HS-27A (cell line): ENCODE measurements at places on chromosomes 3 and 15.

DNA sequence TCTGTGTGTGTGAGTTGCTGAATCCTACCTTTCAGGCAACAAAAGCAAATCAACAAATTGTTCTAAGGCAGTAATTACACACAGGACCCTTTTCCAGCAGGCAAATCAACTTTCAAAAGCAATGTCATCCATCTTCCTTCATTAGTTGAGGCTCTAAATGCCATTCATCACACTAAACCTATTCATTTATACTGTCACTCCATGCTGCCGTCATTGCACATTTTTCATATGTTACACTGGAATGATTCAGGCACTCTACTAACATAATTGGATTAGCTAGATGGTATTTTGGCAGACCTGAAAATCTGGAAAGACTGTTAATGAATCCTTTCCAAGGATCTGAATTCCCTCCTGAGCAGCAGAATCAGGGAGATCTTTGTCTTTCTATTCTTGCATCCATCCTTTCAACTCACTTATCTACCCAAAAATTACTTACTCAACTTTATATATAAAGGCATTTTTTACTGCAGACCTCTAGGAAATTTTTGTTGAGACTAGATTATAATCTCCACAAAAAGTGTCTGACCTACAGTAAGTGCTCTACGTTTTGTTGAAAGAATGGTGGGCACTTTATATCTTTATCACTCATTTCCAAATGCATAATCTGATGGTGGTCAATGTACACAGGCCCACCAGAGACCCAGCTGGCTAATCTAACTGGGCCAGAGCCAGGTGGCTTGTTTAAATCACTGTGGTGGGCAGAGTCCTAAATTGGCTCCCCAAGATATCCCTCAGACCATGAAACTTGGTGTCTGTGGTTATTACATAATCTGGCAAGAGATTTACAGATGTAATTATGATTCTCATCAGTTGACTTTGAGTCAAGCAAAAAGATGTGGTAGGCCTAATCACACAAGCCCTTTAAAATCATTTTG lies 25.0 kb downstream of the MIX23 start:
- no peak for DNase-seq

DNA sequence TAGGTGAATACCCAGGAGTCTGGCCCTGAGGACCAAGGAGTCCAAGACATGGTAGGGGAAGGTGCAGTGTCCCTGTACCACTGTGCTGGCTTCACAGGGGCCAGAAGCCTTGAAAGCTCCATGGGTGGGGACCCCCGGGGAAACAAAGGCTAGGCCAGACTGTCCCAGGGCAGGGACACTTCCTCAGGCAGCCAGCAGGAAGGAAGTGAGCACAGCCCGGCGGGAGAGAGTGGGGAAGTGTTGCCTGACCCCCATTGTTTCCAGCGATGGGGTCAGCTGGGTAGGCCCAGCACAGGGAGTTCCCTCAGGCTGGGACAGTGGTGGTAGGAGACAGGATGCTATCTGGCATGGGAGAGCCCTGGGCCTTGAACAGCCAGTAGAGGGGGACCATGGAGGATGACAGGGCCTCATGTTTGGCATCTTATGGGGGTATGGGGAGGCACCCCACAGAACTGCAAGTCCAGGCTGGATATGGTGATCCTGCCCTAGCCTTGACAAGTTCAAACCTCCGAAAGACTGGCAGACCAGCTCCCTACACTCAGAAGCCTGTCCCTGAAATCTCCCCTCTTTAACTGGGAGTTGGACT lies 1.2 kb upstream of the HYAL2 start:
- no peak for DNase-seq

- DNase-seq = no peak
Observed at GRCh38 chr3:80688814-80689213, 921.0 kb upstream of the ROBO1 start.

GRCh38 chr15:67372986-67373675 lies 118.5 kb downstream of the IQCH start:
- no peak for DNase-seq

DNA sequence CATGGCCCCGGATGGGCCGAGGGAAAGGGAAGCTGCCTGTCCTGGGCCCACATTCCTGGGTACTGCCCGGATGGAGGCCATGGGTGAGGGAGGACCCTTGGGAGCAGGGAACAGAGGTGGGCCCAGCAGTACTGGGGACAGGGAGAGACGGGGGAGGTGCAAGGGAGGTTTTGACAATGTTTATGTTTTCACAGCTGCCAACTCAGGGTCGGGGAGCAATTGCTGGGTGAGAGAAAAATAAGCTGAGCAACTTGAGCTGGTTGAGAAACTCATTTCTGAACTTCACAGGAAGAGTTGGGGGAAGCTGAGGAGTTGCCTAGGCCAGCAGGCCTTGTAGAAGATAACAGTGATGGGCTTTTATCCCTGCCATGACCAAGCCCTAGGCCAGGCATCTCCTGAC lies 11.1 kb upstream of the TSPAN3 start:
- no peak for DNase-seq

DNA sequence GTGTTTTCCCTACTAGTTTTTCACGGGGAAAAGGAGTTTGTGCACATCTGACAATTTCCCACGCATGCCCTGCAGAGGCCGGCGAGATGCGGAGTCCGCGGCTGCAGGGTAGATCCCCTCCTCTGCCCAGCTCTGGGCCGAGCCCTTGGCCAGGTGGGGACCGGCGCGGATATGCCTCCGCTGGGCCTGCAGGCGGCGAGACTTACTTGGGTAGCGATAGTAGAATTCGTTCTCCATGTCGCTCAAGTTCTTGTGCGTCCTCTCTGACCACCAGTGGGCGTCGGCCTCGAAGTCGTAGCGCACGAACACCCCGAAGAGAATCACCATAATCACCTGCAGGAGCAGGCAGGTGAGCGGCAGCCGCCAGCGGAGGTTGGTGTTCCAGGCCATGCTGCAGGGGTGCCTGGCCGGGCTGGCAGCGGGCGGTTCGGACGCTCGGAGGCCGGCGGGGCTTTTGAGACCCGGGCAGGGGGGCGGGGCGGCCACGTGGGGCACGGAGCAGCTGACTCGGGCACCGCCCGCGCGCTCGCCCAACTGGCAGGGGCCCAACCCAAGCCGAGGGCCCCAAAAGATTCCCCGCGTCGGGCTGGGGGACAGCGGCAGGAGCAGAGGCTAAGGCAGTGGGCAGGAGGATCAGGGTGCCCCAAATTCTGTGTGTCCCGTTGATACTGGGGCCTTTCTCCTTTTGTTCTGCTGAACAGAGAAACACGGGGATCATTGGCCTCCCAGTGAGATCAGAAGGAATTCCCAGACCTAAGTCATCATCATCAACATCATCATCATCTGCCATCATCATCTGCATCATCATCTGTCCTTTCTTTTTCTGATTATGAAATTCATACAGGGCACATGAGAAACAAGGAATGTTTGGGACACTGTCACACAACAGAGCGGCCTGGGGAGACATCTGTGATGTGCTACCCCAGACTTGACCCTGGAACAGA lies at the start of gene RHCG:
TSS of gene RHCG (minus strand) at position 429 of the 944 bp plus-strand sequence. CDS start at position 390, 39 bp downstream.
- no peak for DNase-seq

- no peak for DNase-seq
Observed at GRCh38 chr3:140568842-140569520, 108.9 kb upstream of the TRIM42 start.

DNA sequence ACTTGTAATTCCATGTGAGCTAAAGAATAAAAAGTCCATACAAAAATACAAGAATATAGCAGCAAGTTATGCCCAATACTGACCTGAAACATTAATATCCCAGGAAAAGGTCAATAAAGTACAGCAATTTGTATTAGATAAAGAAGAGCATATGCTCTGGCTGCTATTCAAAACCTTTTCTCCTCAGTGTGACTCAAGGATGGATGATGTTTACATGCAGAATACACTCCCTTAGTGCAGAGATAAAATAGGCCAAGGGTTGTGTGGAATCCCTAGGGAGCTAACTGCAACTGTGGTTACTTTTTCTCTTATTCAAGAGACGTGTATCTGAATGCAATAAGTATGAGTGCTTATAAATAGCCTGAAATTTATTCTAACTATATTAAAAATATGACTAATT lies 78.7 kb downstream of the SLC9A9 start:
- no peak for DNase-seq

DNA sequence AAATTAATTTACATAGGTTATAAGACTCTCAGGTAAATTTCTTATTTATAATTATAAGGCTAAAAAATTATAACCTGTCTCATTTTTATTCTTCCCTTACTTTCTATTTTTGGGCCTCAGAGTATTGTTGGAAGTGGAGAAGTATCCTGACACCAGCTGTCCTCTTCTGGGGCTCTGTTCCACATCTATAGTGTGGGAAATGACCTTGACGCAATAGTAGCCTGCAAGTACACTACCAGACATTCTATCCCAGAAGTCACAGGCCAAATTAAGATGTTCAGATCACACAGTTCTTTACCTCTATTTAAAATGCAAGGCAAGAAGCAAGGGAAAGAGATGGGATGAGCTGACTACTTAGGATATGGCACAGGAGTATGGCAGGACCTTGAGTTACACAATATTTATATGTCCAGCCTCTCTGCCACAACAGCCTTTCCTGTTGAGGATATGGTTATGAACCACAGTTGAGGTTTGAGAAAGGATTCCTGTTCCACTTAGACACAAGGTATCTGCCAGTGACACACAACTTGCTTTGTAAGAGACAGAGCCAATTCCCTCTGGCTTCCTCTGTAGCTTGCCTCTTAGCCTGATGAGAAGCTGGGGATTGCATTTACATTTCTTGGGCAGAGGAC lies 158.0 kb upstream of the IL12A start:
- DNase-seq = no peak

- no peak for DNase-seq
Observed at GRCh38 chr3:152192936-152193672, 75.6 kb upstream of the MBNL1 start.

GRCh38 chr3:115217292-115217677 lies 70.2 kb upstream of the ZBTB20 start:
- no peak for DNase-seq

- DNase-seq = no peak
Observed at GRCh38 chr3:14451844-14452739, 49.7 kb downstream of the SLC6A6 start.

GRCh38 chr3:71432044-71432975 lies 151.2 kb downstream of the FOXP1 start:
- DNase-seq = no peak

DNA sequence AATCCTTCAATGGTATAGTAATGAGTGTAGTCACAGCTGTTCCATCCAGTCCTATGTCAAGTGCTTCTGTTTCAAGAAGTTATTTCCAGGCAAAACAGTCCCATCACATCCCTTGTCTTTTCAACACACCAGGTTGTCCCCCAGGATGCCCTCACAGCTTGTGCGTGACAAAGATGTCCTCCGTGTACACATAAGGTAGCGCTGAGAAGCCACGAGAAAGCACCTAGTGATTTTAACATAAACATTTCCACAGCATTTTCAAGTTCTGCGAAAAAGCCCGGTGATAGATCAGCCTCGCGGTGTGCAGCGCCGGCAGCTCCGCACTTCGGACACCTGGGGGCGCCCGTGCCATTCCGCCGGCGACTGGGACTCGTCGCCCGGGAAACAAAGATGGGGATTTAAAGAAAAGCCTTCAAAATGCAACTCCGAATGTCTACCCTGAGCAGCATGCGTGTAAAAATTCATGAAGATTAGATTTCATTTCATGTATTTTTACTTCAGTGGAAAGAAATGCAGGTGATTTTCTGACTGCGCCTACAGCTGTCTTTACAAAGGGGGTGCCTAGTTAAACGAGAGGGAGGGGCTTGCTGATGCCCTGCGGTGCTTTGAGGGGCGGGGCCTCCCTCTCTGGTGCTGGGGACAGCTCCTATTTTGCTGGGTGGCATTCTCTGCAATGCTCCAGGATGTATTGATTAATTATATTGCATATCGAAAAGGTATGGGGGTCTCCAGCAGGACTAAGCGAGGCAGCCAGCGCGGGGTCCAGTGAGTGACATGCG lies 49.9 kb downstream of the KY start:
- DNase-seq = peak; percentile 35

GRCh38 chr15:91318931-91319330 lies 218.9 kb downstream of the SV2B start:
- no peak for DNase-seq

DNA sequence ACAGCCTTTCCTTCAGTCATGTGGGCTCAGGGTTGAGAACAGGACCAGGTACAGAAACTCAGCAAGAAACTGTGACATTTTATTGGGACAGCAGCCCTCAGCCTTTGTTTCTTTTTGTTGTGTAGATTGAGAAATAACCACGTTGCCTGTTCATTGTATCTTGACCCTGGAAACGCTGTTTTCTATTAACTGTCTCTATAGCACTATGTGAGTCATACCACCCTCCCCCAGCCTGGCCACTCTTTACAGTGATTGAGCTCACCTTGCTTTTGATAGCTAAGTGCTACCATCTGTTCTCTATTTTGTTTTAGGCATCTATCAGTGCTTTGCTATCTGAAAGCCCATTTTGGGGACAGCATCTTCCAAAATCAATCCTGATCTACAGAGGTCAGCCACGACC lies 127.9 kb downstream of the CD47 start:
- no peak for DNase-seq

- peak; percentile 68 for DNase-seq
Observed at GRCh38 chr3:195850857-195851543, 39.3 kb upstream of the MUC4 start.

DNA sequence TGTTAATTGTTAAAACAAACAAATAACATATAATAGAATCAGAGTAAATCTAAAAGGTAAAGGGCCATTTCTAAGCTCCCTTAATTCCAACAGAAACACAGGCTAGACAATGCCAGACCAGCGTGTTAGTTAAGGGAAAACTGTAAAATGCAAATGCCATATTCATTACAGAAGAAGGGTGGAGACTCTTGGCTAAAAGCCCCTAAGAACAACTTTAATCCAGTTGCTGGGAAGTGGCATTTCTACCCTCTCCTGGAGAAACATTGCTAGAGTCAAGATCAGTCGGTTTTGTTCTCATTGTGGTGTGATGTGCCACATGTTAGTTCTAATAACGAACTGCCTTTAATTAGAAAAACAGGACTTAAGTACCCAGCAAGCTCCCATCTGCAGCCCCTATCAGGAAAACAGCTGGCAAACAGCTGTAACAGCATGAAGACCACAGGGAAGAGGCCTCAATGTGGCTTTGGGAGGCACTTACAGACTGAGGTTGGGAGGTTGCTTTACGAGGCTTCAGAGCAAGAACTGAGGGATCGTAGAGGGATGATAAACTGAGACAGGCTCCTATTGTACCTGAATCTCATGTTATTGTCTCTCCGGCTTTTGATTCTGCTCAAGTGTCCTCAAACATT lies 1134.8 kb downstream of the ROBO1 start:
- no peak for DNase-seq

GRCh38 chr3:82938821-82939328 lies 1177.4 kb upstream of the GBE1 start:
- no peak for DNase-seq

GRCh38 chr3:32544894-32545293 lies 25.8 kb downstream of the DYNC1LI1 start:
- no peak for DNase-seq

GRCh38 chr3:104005815-104006214 lies 1360.9 kb upstream of the ALCAM start:
- no peak for DNase-seq
